Activated naive CD4-positive, alpha-beta T cell (primary cell): ENCODE measurements at places on chromosomes 3 and 15.

- DNase-seq: no peak
These were observed 2.2 kb downstream of the KCTD6 start for GRCh38 chr3:58494107-58494506.

DNA sequence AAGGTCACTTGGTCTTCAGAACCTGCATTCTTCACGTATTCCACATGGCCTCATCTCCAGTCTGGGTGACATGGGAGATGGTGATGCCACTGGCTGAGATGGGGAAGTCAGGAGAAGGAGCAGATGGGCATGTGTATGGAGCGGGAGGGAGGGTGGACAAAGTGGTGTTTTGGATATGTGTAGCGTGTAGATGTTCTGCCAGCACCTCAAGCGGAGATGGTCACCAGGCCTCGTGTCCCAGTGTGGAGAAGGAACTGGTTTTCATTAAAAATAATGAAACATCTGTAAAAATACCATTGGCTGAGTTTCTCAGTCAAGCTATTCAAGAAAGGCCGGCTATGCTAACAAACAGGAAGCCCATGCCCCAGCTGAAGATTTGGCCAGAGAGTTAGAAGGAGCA, 26.2 kb downstream of the LARP6 start:
- DNase-seq: no peak

- no peak for DNase-seq
These were observed 41.9 kb downstream of the EMC4 start for GRCh38 chr15:34266751-34267150.

GRCh38 chr15:81098349-81098748, 35.7 kb upstream of the CFAP161 start:
- no peak for DNase-seq

- DNase-seq: peak; percentile 44
These were observed at the start of the genes LRRC34 and LRRIQ4 for GRCh38 chr3:169812332-169813235. Gene LRRC34 (minus strand): TSS chr3:169812904. CDS start chr3:169812548, 356 bp downstream. Gene LRRIQ4 (plus strand): TSS chr3:169812870. CDS start chr3:169821922, 9,052 bp downstream.

DNA sequence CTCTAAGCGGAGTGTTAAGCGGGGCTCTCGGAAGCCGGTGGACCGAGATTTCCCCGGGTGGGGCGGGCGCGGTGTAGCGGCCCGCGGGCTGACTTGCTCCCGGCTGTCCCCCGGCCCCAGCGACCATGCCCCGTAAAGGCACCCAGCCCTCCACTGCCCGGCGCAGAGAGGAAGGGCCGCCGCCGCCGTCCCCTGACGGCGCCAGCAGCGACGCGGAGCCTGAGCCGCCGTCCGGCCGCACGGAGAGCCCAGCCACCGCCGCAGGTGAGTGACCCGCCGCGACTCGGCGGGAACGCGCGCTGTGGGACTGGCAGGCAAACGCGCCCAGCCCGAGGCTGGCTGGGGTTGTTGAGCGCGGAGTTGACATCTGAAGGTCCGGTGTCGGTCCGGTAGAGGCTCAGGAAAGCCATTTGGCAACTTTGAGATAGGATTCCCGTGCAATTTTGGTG, 1.3 kb downstream of the SMC4 start:
- peak; percentile 6 for DNase-seq

- DNase-seq: no peak
These were observed 99.4 kb downstream of the FLNB start for GRCh38 chr3:58107597-58107996.

DNA sequence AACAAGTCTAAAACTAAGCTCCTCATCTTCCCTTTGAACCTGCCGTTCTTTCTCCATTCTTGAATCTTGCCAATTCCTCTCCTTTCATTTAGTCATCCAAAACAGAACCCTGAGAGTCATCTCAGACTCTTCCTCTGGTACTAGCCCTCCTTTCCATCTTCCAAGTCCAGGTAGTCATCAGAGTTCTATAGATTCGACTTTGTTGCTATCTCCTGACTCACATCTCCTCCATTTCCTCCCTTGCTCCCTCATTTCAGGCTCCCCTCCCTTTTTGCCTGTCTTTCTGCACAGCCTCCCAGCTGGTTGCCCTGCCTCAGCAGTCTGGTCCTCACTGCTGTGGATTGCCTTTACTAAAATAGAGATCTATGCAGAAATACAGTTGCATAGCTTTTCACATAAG, 4.7 kb downstream of the ATG7 start:
- no peak for DNase-seq

DNA sequence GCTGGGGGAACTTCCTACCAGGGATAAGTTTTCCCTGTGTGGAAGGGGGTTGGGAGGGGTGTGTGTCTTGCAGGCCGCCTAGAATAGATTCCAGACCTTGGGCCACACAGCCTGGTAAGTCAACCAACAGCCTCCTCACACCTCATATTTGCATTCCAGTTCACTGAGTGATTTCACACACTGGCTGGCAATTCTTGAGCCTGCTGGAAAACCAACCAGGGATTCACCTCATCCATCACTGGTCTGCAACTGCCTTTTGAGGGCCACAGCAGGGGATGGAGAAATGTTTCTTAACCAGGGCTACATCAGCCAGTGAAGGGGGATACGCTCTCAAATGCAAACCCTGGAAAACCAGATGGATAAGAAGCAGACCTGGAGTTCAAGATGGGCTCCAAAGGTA, 2.0 kb downstream of the FSTL1 start:
- no peak for DNase-seq

- no peak for DNase-seq
These were observed 29.5 kb downstream of the PRICKLE2 start for GRCh38 chr3:64195789-64196188.

GRCh38 chr3:162398554-162398953, 901.9 kb downstream of the OTOL1 start:
- DNase-seq: no peak

DNA sequence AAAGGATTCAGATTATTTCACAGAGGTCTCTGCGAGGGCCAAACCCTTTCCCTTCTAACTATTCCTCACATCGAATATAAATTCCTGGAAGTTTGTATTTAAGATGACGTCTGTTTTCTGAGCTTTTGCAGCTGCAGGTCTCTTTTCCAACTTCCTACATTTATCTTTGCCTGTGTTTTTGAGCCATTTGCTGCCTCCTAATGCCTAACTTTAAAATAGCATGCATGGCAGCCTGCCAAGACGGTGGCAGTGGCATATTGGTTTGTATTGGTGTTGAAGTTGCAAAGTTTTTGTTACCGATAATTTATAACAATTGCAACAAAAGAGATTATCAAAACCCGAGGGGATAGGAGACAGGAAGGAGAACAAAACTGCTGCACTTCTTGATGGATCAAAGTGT, 187.1 kb upstream of the DNAJC19 start:
- DNase-seq: peak; percentile 1

DNA sequence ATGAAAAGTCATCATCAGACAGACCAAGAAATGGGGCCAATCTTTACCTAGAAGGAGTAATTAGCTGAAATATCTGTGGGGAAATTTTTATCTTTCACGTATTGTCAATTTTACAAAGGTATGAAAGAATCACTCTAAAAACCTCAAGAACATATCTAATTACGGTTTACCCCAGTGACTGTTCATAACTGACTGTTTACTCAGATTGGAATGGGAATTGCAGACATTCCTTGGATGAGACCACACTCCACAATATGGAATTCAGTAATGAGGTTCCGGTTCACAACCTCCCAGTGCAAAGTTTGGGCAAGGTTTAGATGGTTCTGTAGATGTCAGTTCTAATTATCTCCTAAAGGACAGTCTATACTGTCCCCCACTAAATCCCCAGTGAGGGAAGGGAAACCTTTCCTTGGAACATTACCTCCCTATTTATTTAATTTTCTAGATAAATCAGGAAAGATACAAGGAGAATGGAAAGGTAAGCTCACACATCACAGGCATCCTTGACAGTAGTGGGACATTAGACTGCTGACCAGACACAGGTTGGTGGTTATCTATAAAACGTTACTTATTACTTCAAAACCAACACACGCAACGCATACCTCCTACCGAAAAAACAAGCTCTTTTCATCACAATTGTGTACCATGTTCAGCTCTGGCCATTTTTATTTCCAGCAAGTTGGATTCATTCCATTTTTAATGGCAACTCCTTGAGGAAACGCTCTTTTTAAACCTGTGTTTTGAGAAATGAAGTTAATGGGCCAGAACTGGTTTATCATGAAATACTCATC, 129.9 kb downstream of the RORA start:
- no peak for DNase-seq

- DNase-seq: no peak
These were observed 19.7 kb downstream of the SSR3 start for GRCh38 chr3:156535162-156535627.

GRCh38 chr15:92681141-92681631, 25.6 kb upstream of the FAM174B start:
- no peak for DNase-seq

- DNase-seq: no peak
These were observed 96.0 kb upstream of the PHLDB2 start for GRCh38 chr3:111763001-111763471.

DNA sequence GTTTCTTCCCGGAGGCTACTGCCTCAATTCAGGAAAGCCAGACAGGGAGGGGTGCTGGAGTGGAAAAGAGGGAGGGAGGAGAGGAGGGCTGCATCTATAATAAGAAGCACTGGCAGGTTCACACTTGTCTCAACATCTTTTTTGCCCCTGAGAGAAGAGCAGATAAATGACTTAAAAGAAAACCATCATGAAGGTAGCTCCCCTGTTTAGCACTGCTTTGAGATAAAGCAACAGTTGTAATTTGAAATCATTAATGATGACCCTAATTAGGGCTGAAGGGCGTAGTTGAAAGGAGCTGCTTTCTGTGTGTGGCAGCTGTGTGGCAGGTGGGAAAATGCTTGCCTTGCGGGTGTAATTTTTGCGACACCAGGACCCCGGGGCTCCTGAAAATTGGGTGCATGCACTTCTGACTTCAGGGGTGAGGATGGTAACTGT, 222.8 kb upstream of the IL12A start:
- no peak for DNase-seq

- DNase-seq: no peak
These were observed 80.1 kb downstream of the EBLN2 start for GRCh38 chr3:73141525-73141924.

DNA sequence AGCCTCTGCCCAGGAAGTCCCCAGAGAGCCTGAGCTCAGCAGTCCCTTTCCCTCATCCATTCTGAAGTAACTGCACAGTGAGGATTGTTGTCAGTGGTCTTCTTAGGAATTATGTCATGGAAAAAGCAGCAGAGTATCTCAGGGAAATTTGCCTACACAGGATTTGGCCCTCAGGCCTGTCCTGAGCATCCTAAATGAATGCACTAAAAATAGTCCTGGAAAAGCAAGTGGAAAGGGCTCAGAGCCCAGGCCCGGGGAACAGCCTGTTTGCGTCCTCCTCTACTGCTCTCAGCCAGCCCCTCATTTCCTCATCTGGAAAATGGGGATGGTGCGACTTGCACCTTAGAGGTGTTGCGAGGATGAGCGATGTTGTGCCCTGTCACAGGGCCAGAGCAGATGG, 21.6 kb downstream of the LYSMD4 start:
- no peak for DNase-seq

DNA sequence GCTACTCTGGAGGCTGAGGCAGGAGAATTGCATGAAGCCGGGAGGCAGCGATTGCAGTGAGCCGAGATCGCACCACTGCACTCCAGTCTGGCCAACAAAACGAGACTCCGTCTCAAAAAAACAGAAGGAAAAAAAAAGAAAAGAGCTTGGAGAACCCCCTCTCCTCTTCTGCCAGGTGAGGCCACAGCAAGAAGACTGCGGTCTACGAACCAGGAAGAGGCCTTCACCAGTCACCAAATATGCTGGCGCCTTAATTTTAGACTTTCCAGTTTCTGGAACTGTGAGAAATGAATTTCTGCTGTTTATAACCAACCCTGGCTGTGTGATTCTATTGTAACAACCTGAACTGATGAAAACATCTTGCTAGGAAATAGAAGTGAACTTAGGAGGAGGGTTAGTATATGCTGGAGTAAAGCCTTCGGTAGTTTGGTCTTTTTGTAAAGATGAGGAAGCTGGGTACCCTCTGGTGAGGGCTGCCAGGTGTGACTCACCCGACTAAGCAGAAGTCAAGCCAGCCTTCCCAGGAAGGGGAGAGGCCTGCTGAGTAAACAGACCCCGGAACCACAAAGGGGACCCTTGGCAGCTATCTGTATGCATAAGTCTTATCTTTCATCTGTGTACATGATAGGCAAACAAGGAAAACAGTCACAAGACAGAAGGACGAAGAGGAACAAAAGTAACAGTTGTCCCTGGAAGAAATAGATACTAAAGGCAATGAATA, 78.7 kb downstream of the KLF13 start:
- DNase-seq: no peak

- no peak for DNase-seq
These were observed 23.1 kb downstream of the ANXA2 start for GRCh38 chr15:60374628-60375081.
